Smooth muscle cell of bladder (primary cell): ENCODE measurements at places on chromosomes 6 and 20. TPM values are rescaled to one million over a fixed set of nuclear protein-coding genes. Genes with fewer than 3 reads are reported as not detected.

Gene SLC22A7
- total RNA-seq: not detected in 2 replicates

Gene TPD52L1
- total RNA-seq: 9.7 and 31.2 TPM in 2 replicates

Gene LY6G6C
- not detected in 2 replicates for total RNA-seq

Gene MOG
- total RNA-seq: not detected in 2 replicates

Gene PNPLA1
- total RNA-seq: under 0.01 TPM in 1 of 2 replicates, not detected in the other

Gene CFAP206
- total RNA-seq: under 0.01 and 0.09 TPM in 2 replicates

Gene NMBR
- total RNA-seq: 0.09 TPM in 1 of 2 replicates, not detected in the other

Gene NKX2-4
- total RNA-seq: not detected in 2 replicates

Gene NFATC2
- total RNA-seq: under 0.01 TPM in 2 replicates
